ENCODE measurements at places on chromosomes 11 and 22.

DNA sequence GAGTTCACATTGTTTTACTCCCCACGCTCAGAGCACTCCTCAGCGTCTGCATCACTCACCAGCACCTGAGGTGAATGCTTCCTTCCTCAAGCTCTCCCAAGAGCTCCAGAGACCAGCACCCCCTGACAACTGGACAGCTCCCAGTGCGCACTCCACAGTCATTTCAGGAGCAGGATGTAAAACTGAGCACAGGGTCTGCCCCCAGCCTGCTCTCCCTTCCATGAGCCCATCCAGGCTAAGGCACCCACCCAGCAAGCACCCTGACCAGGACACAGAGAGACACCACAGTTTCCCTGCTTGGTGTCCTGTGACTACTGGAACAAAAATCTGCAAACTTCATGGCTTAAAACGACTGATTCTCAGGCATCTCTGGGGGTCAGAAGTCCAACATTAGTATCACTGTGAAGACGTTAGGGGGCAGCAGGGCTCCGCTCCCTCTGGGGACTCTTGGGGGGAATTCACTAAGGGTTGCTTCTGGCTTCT, 3.3 kb downstream of the SCGB1D2 start:
- DNase-seq, result no peak

DNA sequence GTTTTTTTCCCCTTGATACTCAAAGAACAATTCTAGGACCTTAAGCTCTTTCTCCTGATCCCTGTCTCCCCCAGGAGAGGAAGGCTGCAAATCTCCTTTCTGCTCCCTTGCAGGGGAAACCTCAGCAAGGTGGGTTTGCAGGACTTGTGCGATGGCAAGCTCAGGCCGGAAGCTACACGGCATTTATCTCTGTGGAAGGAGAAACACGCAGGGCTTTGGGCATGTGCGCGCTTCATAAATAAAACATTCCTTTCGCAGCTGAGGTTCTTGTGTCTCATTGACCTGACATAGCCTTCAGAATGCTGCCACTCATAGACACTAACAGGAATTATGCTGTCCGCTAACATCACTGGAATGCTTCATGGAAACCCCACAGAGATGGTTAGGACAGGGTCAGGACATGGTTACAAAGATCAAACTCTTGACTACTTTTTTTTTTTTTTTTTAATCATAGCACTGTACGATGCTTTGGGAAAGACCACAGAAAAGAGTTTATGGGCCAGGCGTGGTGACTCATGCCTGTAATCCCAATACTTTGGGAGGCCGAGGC, 42.6 kb downstream of the SLN start:
- DNase-seq, result no peak

DNA sequence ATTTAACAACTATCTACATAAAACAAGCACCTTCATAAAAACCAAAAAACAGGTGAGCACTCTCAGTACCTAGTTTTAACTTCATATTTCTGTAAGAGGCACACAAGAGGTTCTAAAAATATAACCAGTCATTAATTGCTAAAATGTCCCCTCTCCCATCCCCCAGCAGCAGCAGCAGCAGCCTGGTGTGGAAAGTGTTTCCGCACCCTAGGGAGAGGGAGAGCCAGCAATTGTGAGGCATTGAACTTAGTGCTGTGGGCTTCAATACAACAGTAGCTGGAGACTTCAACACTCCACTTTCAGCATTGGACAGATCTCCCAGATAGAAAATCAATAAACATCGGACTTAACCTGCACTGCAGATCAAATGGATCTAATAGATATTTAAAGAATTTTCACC, 1158.5 kb downstream of the JRKL start:
- DNase-seq, result no peak

GRCh38 chr11:121645596-121645995, 192.8 kb upstream of the SORL1-AS1 start:
- DNase-seq, result no peak

- no peak for DNase-seq
These were observed 5.2 kb downstream of the TEAD1 start for GRCh38 chr11:12679471-12679870.

- no peak for DNase-seq
These were observed 34.0 kb upstream of the TRPC6 start for GRCh38 chr11:101617735-101618332.

GRCh38 chr11:33208150-33208549, 46.9 kb upstream of the CSTF3 start:
- DNase-seq, result no peak

- DNase-seq, result no peak
These were observed 54.9 kb downstream of the ARHGAP8 start for GRCh38 chr22:44807232-44807631.

- DNase-seq, result no peak
These were observed 59.3 kb downstream of the DGCR2 start for GRCh38 chr22:19062943-19063308.

DNA sequence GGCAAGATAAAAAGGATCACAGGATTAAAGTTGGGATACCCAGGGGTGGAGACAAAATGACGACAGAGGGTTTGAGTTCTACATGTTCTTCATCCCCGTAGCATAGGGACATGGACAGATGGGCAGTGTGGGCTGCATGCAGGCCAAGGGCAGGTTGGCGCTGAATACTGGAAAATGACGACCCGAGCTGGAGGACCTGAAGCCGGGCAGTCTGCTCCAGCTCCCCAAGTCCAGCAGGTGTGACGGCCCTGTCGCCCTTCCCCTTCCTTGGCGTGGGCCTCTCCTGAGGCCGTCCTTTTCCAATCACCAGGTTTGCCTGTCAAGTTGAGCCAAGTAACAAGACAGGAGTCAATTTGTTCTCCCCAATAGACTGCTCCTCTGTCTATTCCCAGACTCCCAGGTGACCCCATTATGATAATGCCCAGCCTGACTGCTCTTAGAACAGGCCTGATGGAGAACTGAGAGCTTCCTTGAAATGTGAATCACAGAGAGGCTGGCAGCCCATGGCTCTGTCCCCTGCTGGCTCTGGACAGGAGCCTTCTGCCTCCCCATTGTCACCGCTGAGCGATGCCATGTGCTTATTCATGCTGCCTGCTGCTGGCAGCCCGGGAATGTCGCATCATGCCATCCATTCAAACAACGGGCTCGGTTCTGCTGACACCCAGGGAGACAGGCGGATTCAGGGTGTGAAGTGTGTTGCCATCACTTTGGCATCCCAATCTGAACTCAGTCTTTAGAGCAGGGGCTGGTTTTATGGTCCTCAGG, 392.1 kb downstream of the NTM start:
- no peak for DNase-seq

DNA sequence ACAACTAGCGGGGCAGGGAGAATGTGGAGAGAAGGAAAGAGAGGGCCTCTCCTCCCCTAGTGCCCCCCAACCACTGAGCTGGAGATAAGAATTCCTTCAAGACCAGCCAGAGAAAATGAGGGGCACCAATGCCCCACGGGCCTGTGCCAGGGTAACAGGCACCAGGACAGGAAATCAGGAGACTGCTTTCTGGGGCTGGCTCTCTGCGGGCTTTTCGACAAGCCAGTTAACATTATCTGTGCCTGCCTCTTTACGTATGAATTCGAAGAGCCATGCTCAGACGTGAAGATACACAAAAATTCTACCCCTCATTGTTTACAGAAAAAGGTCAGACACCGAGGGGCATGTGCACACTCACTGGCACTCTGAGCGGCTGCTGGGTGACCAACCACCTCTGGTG, 52.1 kb downstream of the MYH9 start:
- DNase-seq, result no peak

DNA sequence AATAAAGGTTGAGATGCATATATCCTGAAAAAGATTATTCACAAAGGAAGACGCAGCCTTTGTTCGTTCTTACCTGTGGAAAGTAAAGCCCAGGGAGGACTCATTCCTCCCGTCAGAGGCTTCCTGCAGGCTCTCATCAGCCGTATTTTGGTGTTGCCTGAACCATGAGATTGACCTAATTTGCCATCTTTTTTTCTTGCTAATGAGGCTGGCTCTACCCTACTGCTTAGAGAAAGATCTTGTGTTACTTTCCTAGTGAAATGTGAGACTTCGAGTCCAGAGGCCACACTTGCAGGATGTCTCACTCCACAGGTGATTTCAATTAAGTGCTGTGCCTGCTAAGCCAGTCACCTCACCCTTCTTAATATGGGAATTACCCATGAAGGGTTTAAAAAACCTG, 269.9 kb downstream of the NTM start:
- DNase-seq, result no peak

- DNase-seq, result no peak
These were observed 5.1 kb upstream of the ARFGAP3 start for GRCh38 chr22:42862045-42862734.

DNA sequence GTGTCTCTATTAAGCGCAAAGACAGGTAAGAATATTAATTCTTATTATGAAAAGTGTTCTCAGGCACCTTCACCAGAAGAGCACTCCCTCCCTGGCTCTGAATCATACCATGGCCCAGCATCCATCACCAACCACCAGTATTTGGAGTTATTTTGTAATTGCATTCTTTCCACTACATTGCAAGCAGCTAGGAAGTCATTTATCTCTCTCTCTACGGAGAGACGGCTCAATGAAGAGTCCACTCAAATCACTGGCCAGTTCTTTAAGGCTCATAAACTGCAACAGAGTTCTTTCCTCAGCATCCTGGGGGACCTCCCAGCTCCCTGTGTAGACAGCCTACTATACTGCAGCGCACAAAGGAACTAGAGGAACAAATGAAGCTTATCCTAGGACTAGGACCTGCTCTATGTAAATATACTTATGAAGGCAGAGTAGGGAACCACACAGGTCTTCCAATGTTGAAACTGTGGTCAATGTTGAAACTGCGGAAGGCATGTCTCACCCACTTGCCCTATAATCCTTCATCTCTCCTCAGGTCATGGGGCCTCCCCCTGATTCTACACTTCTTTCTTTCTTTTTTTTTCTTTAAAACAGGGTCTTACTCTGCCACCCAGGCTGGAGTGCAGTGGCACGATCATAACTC, 63.4 kb downstream of the AAMDC start:
- no peak for DNase-seq

GRCh38 chr11:119728651-119729580, at the start of gene NECTIN1:
Gene NECTIN1 (minus strand): TSS chr11:119729200. CDS start chr11:119728553, 647 bp downstream.
- DNase-seq, result peak; percentile 75

DNA sequence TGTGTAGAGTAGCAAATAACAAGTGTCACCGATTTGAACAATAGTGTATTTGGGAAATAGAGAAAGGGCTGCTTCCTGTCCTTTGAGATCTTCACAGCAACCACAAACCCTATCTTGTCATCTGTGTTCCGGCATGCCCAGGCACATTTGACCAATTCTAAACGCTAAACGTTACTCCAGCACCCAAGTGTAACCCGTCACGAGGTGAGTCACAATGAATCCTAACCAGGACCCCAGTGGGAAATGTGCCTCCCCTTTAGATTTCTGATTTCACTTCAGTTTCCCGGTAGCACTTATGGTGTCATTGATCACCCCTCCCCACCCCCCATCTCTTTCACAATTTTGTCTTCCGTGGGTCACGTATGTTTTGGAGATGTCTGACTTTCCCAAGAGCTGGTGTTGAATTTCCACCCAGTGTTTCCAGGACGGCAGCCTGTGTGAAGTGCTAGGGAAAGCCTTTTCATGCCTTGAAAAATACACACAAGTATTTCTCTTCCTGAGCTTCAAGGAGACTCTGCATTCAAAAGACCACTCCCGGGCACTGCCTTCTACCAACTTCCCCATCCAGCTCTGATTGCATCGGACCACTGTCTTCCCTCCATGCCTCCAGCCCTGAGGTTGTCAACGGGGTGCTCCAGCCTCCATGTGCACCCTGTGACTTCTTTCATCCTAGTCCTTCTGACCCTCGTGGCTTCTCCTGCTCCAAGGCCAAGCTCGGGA, 10.5 kb upstream of the C11orf24 start:
- DNase-seq, result no peak

DNA sequence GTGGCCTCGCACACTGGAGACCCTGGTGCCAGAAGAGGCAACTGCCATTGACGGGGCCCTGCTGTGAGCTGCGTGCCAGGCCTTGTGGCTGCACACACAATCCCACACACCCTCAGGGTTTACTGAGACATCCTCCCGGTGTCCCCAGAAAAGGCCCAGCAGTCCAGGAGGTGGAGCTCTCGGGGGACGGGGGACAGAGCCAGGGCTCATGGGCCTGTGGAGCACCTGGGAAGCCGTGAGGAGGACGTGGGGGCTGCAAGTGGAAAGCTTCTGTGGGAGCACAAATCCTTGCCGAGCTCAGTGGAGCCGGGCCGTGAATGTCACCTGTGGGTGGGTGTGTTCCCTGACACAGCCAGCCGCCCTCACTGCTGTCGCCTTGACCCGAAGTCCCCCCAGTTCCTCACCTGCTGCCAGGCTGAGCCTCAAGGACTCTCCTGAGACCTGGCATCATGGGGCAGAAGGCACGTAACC, 609.7 kb downstream of the TBC1D22A start:
- no peak for DNase-seq

- DNase-seq, result no peak
These were observed 20.7 kb downstream of the LINC01488 start for GRCh38 chr11:69501891-69502860.

- DNase-seq, result no peak
These were observed 34.5 kb upstream of the SEZ6L start for GRCh38 chr22:26134654-26135330.

- DNase-seq, result no peak
These were observed 21.0 kb upstream of the SWAP70 start for GRCh38 chr11:9642894-9643293.

DNA sequence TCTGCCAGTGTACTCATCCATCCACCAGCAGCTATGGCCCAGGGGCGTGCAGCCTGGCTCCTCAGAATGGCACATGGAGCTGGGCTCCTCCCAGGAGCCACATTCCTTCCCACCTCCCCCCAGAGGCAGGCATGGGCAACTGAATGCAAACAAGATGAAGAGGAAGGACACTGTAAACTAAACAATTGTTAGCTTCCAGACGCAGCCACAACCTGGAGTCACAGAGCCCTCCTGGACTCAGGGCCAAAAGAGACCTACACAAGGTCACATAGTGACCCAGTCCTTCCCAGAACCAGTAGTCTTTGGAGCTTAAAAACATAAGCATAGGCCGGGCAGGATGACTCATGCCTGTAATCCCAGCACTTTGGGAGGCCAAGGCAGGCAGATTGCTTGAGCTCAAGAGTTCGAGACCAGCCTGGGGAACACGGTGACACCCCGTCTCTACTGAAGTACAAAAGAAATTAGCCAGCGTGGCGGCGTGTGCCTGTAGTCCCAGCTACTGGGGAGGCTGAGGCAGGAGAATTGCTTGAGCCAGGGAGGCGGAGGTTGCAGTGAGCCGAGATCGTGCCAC, 30.7 kb upstream of the CLDN5 start:
- DNase-seq, result no peak

DNA sequence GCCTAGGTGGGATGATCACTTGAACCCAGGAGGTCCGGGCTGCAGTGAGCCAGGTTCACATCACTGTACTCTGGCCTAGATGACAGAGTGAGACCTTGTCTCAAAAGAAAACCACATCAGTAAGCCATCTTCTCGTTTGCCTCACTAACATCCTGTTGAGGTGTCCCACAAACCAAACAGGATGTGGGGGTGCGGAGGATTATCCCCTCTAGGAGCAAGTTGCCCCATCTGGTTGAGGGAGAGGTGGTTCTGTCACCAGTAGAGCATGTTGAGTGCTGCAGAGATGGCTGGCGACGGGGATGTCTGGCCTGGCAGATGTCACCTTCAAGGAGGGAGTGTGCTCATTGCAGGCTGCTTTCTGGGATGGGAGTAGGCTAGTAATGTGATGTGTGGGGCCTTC, 72.4 kb downstream of the ZNRF3 start:
- DNase-seq, result peak; percentile 39

Measured in activated CD4-positive, alpha-beta T cell treated with anti-CD3 and anti-CD28 coated beads for 1 hour (primary cell).